ENCODE measurements at places on chromosomes 2 and 18. TPM values are rescaled to one million over a fixed set of nuclear protein-coding genes. Genes with fewer than 3 reads are reported as not detected.

The HAAO gene
- not detected for total RNA-seq

The TBR1 gene
- total RNA-seq: 0.15 TPM

GRCh38 chr2:45020439-45020838 lies 11.2 kb upstream of the SIX2 start:
- no peak overlapping the region for H3K27ac ChIP-seq
- H3K36me3 ChIP-seq: no peaks in the 10 kb centered on the region
- no peaks in the 10 kb centered on the region for H3K27me3 ChIP-seq
- peaks cover 10% of the 10 kb centered on the region for H3K4me1 ChIP-seq

DNA sequence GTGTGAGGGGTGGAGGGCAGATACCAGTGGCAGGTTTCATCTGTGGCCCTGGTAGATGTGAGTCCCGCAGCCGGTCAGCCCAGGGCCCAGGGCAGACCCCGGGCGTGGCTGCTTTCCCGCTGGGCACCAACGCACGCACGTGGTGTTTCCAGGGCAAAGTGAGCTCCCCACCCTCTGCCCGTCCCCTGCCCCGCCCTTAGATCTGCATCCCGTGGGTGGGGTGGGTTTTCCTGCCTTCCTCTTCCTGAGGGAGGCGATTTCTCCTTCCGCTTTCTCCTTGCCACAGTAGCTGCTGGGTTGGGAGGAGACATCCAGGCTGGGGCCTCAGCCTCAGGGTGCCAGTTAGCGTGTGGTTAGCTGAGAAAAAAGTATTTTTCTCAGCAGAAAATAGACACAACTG lies 49.6 kb downstream of the ODC1 start:
- H3K36me3 ChIP-seq: no peaks in the 10 kb centered on the region
- H3K27ac ChIP-seq: no peak overlapping the region
- H3K27me3 ChIP-seq: no peaks in the 10 kb centered on the region
- no peaks in the 10 kb centered on the region for H3K4me1 ChIP-seq
- no peak for DNase-seq

- H3K4me1 ChIP-seq: no peaks in the 10 kb centered on the region
- H3K27me3 ChIP-seq: no peaks in the 10 kb centered on the region
- no peak for DNase-seq
- no peak overlapping the region for H3K27ac ChIP-seq
Measured at GRCh38 chr2:217939629-217940245, 63.1 kb downstream of the TNS1 start.

GRCh38 chr18:25898965-25899364 lies 191.4 kb downstream of the SS18 start:
- peaks cover 5% of the 10 kb centered on the region for H3K4me1 ChIP-seq
- peak; percentile 2 for DNase-seq
- H3K27ac ChIP-seq: no peak overlapping the region
- no peaks in the 10 kb centered on the region for H3K36me3 ChIP-seq
- no peak overlapping the region for H3K4me3 ChIP-seq

DNA sequence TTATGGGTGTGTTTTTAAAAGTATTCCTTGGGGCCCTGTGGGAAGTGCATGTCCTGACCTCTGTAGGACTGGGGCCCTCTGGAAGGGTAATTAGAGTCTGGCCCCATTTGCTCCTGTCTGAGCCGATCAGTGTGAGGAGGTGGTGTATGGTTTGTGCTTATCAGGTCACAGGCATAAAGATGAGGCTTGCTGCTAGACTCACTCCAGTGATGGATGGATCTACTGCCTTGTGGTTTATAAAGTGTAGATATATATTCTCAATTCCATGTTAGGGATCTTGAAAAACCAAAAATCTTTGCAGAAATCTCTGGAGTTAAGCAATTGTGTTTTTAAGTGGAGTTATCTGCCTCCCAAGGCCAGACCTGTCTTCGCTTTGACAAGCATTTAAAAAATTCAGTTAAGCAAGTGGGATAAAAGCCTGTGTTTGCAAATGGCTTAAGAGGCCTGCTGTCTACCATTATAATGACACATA lies 182.4 kb downstream of the PTPRM start:
- H3K4me1 ChIP-seq: no peaks in the 10 kb centered on the region
- H3K27me3 ChIP-seq: no peaks in the 10 kb centered on the region
- no peak for DNase-seq
